Mammary epithelial cell (primary cell): ENCODE measurements at places on chromosomes 5 and 9.

DNA sequence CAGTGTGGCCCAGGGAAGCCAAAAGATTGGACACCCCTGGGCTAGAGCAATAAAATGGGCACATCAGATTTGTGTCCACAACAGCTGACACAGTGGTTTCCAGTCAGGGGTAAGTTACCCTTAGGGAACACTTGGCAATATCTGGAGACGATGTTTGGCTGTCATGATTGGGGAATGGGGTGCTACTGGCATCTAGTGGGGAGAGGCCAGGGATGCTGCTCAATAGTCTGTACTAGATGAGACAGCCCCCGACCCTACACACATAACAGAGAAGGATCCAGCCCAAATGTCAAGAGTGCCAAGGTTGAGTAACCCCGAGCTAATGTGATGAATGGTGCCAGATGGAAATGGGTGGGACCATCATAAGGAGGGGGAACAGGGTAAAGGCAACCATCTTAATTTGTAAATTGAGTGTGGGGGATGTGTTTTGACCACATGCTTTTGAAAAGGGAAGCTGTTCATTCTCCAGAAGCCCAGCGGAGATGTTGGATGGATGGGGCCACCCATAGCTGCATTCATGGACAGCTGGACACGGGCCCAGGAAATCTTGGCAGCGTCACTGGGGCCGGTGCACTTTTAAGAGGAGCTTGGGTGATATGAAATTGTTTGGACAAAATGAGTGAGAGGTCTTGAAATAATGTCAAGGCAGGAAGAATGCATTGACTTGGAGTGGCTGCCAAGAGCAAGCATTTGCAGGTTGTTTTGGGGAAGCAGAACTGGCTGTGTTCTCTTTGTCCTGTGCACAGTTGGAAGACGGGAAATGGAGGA, 33.4 kb downstream of the SYK start:
- DNase-seq: no peak

DNA sequence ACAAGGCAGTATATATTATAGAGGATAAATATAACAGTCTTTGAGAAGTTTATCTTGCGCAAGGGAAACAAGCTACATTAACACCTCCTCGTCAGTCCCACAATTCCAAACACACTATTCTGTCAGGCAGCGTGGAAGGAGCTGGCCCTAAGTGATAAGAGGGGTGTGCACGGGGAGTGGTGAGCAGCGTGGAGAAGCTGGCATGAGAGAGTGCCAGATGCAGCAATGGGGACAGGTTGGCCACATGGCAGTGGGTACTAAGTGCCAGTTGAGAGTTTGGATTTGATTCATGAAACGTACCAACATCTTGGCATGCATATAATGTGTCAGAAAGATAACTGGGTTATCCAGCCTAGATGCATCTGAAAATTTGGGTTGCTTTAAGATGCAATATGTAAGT, 460.2 kb downstream of the ICE1 start:
- no peak for DNase-seq

DNA sequence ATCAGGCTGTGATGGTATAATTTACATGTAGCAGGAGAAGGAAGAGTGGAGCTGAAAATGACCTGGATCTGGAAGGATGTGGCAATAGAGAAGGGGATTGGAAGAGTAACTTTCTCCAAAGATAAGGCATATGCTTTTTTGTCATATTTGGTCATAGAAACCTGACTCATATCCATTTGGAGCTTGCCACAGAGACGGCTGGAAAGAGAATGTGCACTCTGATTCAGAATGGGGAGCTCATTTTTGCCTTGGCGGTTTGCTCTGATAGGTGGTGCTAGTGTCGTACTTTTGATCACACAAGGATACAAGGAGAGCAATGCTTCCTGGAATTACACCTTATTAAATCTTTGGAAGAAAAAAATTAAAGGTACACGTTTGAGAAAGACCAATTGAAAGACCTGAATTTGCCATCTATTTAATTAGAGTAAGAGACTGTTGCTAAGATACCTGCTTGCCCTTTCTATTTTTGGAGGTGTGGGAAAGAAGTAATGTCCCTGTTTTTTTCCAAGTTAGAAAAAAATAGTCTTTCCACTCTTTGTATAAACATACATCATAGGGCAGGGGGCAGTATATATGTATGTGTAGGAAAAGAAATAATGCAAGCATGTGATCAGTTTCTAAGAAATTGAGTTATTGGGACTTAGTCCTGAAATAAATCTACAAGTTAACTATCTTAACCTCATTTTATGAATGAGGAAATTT, 5.4 kb downstream of the LSM11 start:
- DNase-seq: peak; percentile 55

GRCh38 chr9:108664309-108665255, 191.2 kb downstream of the ACTL7B start:
- no peak for DNase-seq

- no peak for DNase-seq
Observed at GRCh38 chr5:147559749-147560148, 49.9 kb upstream of the DPYSL3 start.

- DNase-seq: no peak
Observed at GRCh38 chr5:14901462-14902051, 30.0 kb upstream of the ANKH start.

DNA sequence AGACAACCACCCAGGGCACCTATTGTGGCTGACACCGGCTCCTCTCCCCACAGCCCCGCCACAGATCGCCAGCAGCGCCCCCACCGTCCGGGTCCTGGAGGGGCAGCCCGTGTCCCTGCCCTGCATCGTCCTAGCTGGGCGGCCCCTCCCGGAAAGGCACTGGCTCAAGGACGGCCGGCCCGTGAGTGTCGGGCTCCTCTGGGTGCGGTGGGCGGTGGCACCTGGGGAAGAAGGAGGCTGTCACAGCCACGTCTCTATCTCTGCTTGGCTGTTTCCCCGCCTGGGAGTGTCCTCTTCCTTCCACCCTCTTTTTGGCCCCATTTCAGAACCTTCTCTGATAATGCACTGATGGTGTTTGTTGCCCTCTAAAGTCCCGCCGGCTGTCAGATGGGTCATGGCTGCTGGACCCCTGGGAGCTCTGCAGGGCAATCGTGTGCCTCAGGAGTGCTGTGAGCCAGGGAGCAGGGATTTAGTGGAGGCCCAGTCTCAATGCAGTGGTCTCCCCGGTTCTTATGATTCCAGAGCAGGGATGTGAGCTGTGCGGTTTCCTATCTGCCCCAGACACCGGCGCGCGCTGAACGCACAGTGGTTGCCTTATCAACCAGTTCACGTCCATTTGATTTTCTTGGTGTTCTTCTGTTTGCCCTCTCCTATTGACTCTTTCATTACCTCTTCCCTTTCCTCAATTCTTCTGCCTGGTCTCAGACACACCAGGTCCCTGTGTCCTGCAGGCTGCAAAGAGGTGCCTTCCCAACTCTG, 55.3 kb downstream of the HMCN2 start:
- no peak for DNase-seq

- peak; percentile 72 for DNase-seq
Observed at GRCh38 chr5:180333661-180334060, 19.5 kb downstream of the GFPT2 start.

DNA sequence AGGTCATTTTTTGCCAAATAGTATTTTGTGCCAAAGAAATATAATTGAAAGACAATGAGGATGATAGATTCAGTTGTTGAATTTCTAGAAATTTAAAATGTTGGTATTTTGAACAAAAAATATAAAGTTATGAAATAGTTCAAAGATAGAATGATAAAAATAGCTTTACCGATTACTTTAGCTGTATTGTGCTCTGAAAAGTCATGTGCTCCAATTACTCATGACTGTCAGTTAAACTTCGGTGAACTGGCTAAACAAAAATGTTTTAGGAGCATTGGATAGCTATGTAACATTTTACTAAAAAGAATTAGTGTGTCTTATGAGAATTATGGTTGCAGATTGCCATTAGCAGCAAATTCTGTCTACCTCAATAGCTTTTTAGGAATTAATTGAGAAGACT, 177.3 kb upstream of the VCAN start:
- no peak for DNase-seq

- DNase-seq: peak; percentile 80
Observed at GRCh38 chr5:132510076-132510475, 19.5 kb upstream of the IRF1 start.

DNA sequence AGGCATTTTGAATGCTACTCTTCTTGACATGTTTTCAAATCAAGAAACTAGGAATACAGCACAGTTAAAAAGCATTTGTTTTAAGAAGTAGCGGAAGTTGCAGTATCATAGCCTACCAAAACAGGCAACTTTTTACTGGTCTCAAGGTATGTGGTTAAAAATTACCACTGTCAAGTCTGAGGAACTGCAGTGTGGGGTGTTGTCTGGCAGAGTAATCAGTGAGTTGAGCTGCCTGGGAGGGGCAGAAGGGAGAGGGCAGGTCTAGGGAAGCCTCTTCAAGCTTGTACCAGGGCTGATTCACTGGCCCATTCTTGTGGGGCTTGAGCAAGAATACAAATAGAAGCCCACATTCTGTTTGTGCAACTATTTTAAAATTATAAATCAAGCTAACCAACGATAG, 42.4 kb upstream of the SV2C start:
- DNase-seq: no peak

DNA sequence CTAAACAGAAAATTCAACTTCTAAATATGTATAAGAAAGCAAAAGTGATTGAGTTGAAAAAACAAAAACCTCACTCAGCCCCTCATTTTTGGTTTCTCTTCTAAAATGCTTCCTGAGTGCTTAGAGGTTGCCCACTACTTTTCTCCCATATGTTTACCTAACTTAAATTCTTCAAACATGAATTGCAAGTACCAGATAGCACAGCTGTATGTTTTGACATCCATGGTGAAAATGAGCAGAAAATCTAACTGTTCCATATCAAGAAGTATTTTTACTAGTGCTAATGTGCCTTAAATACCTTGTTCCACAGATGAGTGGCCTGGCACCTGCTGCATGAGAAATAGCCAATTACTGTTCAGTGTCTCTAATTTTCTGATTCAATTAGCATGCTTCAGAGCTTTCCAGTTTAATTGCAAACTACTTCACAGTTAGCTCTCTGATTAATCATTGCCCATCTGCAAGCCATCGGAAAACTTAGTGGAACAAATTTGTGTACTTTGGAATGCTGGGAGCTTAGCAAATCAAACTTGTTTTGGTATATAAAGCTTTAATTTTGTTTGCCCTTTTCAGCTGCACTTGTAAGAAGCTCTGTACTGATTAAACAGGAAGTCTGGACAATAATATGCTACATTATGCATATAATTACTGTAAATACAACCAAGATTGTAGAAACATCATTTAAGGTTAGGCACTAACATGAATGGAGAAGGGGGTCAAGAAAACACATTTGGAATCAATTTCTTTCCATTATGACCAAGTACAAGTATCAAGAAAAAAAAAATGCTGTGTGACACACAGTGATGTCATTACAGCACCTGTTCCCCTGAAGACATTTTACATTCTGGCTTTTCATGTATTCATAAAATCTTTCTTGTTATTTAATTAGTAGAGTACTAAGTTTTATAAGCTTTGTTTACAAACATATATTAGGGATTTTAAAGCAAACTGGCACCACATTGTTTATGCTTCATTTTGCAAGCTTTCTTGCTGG, 65.6 kb downstream of the POU5F2 start:
- DNase-seq: no peak

DNA sequence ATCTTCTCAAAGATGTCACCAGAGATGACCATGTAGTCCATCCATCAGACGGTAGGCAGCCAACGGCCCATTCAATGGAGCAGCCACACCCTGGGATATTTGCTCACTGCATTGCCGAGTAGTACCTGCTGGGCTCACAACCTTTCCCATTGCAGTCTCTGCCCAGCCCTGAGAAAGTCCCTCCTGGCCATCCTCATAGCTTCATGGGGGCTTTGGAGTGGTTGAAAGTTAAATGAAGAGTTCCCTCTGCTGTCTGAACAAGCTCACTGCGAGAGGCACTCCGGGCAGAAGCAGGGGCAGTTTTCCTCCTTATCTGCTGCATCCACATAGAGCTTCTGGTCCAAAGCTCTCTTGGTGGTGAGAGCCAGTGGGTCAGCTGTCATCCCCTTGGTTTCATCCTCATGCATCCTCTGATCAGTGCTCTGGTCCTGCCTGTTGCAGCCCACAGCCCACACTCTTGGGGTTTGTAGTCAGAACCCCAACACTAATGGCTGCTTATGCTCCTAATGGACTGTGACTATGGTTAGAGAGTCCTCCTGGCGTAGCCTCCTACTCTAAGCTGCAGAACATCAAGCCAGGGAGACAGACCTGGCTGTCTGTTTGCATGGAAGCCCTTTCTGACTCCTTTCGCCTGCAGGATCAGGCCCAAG, 23.3 kb downstream of the TNFSF8 start:
- peak; percentile 48 for DNase-seq

- DNase-seq: peak; percentile 47
Observed at GRCh38 chr9:137550231-137550621, at the start of gene PNPLA7. TSS of gene PNPLA7 (minus strand) at chr9:137550402. CDS start at chr9:137550197, 205 bp downstream.

GRCh38 chr9:37984672-37985611, 81.0 kb upstream of the SLC25A51 start:
- no peak for DNase-seq

- peak; percentile 98 for DNase-seq
Observed at GRCh38 chr9:107243742-107244141, 39.3 kb upstream of the RAD23B start.

DNA sequence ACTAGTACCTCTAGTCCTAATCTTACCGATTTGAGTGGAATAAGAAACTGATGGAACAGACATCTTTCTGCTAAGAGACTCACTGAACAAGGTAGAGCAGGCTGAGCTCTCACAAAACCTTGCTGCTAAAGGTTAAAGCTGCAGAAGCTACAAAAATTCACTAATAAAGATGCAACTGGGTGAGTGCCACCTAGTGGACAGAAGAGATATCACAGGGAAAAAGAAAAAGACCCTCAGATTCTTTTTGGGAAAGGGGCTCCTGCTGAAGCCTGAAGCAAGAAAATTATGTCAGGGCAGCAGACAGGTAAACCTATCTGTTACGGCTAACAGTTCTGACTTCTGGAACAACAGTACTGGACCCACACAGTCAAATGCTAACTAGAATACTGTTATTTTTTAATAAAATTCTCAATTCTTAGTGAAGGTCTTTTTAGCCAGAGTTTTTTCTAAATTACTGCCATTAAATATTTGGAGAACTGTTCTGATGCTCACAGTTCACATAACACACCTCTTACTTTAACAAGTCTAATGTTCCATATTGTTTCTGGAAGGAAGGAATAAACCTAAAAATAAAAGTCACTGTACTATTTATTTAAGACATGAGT, 51.2 kb downstream of the DIAPH1 start:
- DNase-seq: no peak

DNA sequence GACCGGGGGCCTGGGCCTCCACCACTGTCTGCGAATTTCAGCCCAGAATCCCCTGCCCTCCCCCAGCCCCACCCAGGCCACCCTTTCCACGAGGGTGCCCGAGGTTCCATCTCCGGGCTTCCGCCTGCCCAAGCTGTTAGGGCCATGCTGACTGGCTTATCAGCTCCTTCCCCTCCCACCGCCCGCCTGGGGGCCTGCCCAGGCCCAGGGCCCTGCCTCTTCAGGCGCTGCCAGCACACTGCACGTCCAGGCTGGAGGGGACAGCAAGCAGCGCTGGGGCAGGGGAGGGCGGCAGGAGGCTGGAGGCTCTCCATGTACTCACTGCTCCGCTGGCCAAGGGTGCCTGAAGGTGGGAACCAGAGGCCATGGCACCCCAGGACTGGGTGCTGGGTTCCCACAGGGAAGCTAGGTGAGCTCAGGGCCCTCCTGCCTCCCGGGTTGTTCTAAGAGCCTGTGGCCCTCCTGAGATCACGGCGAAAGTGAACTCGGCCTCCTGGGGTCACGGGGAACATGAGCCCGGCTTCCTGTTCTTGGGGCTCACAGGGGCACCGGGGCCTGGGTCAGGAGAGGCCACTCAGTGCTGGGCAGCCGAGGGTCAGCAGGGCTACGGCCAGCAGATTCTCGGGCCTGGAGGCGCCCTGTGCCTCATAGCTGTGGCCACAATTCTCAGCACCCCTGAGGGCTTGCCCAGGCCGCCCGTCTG, 57.7 kb upstream of the EGFL7 start:
- no peak for DNase-seq

GRCh38 chr5:81685471-81685870, 65.4 kb downstream of the SSBP2 start:
- no peak for DNase-seq
